ENCODE measurements at places on chromosomes 7 and 10. TPM values are rescaled to one million over a fixed set of nuclear protein-coding genes. Genes with fewer than 3 reads are reported as not detected.

COPS6 gene
- total RNA-seq = 63.2 TPM

CYP2C9 gene
- total RNA-seq = not detected

GFRA1 gene
- total RNA-seq = under 0.01 TPM

TMEM184A gene
- 8.5 TPM for total RNA-seq

KNDC1 gene
- total RNA-seq = 0.07 TPM

CYP2C19 gene
- total RNA-seq = 0.50 TPM

KCND2 gene
- total RNA-seq = not detected
